ENCODE measurements at places on chromosomes 13 and 19.

GRCh38 chr19:46848389-46848788 lies 2.3 kb downstream of the AP2S1 start:
- DNase-seq = no peak

GRCh38 chr19:14411161-14411937 lies 7.8 kb downstream of the DDX39A start:
- DNase-seq = no peak

DNA sequence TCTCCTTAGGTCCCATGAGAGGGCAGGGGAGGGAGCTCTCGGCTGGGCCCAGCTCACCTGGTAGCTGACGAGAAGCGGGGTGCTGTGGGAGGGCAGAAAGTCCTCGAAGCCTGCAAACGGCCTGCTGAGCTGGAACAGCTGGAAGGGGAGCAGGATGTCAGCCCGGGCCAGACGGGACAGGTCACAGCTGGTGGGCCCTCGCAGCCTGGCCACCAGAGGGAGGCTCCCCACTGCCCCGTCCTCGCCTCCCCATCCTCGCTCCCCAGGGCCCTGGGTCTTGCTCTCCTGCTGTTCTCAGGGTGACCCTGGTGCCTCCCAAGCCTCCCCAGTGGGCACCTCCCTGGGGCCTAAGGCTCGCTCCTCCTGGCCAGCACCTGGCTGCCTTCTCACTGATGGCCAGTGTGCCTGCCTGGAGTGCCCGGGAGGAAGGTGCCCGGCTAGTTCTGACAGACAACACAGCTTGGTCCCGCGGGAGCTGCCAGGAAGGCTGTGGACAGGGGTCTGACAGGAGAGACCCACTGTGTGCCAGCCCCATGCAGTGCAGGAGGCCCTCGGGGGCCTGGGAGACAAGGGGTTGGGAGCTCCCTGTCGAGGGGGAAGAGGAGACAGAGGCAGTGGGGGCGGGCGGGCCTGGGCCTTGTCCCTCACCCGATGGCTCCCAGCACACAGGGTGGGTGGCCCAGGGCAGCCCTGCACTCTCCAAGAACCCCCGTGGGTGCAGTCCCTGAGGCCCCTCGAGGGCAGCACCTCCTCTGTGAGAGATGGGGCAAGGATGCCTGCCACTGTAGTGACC lies 20.3 kb downstream of the GPX4 start:
- no peak for DNase-seq

DNA sequence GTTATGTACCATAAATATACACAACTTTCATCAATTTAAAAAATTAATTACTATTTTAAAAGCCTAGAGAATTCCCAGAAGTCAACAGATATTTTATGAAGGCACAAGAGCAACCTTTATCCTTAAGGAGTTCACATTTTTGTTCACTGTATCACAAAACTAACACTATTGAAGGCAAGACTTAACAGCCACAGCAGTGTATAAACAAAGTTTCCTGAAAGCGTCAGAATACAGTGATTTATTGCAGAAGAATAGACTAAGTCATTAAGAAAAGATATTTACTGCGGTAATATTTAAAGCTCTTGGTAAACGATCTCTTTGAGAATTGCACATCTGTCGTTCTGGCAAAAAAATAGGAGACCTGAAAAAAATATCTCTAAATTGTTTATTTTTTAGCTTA lies 419.3 kb upstream of the NBEA start:
- no peak for DNase-seq

DNA sequence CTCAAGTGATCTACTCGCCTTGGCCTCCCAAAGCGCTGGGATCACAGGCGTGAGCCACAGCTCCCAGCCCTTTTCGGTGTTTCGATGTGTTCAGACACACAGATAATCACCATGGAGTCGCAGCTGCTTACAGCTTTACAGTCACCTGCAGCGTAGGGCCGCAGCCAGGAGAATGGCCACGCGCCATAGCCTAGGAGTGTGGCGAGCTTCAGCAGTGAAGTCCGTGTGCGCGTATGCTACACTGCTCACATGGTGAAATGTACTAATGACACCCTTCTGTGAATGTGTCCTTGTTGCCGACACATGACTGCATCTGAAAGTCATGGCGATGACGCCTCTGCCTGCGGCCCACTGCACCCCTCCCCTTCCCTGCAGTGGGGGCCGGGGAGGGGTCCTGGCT lies 23.6 kb downstream of the AP3D1 start:
- no peak for DNase-seq

DNA sequence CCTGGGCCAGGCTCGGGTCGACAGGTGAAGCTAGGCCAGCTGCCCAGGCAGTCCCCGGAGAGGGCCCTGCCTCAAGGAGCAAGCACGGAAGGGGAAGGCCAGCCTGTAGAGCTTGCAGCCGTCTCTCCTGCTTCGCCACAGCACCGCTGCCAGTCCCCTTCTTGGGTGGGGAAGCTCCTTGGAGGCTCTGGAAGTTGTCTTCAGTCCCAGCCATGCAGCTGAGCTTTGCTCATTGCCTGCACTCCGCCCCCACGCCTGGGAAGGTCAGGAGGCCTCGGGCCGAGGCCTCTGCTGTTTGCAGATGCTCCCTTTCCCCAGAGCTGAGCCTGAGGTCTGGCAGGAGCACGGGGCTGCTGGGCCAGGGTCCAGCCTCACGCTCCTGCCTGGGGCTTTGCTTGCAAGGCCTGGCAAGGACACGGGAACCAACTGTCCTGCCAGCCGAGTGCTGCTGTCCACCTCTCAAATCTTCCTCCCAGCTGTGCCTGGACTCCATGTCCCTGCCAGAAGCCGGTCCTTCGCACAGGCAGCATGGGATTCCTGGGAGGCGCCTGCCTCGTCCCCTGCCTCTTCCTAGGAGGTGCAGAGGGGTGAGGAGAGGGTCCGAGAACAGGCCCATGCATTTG lies 13.3 kb downstream of the PLEKHF1 start:
- no peak for DNase-seq

Data from left forelimb (tissue), 1 donor.